ENCODE measurements at places on chromosomes 3 and 15.

GRCh38 chr15:75640483-75641178, 607 bp upstream of the IMP3 start:
- DNase-seq: peak; percentile 49

- DNase-seq: no peak
These were observed 28.0 kb downstream of the KLHDC8B start for GRCh38 chr3:49199239-49199899.

- no peak for DNase-seq
These were observed 9.5 kb downstream of the PRKCD start for GRCh38 chr3:53170325-53171063.

- no peak for DNase-seq
These were observed 42.1 kb downstream of the KLHDC8B start for GRCh38 chr3:49213541-49213943.

GRCh38 chr3:181300033-181300432, 310.5 kb upstream of the DNAJC19 start:
- no peak for DNase-seq

GRCh38 chr15:61227269-61227949, 1.7 kb downstream of the RORA start:
- DNase-seq: no peak

DNA sequence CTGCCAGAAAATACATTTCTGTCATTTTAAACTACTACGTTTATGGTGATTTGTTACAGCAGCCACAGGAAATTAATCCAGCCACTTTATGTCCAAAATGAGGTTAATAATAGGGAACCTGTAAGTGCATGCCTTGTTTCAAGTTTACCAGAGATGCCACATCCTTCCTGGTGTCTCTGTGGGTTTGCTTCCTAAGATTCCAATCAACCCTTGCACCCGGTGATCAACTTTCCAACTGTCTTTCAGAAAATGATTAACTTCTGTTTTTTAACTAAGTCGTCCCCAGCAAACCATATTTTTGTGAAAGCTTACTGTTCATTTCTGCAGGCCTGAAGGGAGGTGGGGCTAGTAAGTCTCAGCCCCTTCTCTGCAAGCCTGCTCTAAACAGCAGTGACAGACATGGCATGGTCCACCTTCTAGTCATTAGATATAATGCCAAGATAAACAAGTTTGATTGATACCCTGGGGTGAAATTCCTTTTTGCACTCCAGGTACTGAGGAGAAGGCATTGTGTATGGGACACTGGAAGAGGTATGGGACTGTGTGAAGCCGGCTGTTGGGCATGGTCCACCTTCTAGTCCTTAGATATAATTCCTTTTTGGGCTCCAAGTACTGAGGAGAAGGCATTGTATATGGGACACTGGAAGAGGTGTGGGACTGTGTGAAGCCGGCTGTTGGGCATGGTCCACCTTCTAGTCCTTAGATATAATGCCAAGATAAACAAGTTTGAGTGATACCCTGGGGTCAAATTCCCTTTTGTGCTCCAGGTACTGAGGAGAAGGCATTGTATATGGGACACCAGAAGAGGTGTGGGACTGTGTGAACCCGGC, 11.1 kb upstream of the TMC3 start:
- no peak for DNase-seq

DNA sequence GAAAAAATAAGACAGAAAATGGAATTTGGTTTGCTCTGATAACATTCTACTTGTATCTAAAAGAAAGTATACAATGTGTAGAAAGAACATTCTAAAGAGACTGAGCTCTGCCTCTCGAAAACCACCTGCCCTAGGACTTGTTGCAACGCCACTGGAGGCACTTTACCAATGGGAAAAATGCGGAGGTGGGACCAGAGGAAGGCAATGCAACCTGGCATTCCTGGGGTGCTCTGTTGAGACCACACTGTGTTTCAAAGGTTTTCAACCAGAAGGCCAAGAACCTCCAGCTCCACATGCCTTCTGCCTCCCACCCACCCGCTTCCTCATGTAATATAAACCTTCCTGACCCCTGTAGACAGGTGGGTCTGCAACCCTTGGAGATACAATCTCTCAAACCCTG, 4.5 kb downstream of the PROK2 start:
- no peak for DNase-seq

- DNase-seq: peak; percentile 33
These were observed at the start of gene FBLN2 for GRCh38 chr3:13548696-13549622. FBLN2 (plus strand) TSS chr3:13549125; CDS start chr3:13570356, 21,231 bp downstream.

GRCh38 chr15:101359365-101359947, 64.4 kb upstream of the SNRPA1 start:
- DNase-seq: no peak

DNA sequence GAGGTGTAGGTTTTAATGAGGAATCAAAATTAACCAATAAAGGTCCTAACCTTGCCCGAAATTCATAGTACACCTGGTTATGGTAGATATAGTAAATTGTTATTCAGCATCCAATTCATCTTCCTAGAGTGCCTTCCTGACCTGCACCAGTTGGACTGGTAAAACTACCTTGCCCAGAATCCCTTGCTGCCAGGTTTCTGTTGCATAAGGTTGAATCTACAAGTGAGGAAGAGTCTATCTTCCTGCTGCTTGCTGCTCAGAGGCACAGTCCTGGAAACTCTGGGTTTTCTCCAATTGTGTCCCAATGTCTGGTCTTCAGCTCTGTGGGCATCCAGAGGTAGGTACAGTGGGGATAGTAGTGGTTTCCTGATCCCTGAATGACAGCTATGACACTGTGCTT, 17.3 kb downstream of the CCDC54 start:
- DNase-seq: no peak

- no peak for DNase-seq
These were observed 2.2 kb downstream of the ICE2 start for GRCh38 chr15:60476713-60477112.

GRCh38 chr3:185207931-185208746, 45.7 kb downstream of the EHHADH start:
- DNase-seq: no peak

- no peak for DNase-seq
These were observed 39.6 kb upstream of the SYN2 start for GRCh38 chr3:11964553-11964952.

DNA sequence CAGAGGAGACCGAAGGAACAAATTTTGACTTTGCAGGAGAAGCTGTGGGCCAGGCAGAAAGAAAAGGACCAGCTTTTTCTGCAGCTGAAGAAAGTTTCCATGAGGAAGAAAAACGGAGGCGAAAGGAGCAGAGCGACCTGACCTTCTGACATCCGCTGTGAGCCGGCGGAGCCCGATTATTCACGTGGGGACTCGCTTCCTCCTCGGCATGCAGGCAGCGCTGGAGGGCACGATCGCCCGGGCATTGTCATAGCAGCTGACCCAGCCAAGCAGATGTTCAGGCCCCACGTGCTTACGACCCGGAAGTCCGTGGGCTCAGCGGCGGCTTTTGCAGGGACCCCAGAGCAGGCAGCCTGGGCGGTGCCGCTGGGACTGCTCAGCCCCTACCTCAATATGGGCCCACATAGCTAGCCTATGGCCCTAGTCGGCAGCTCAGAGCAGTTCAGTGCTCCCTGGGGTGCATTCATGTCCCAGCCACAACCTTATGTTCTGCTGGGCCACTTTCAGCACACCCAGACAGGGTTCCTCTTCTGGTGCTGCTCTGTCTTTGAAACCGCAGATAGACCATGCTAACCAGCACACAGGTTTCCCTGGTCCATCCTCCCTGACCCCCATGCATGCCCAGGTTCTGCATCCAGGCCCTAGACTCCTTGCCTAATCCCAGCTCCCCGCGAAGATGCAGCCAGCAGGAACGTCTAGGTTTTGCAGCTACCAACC, 10.5 kb upstream of the EIF4A2 start:
- peak; percentile 62 for DNase-seq

DNA sequence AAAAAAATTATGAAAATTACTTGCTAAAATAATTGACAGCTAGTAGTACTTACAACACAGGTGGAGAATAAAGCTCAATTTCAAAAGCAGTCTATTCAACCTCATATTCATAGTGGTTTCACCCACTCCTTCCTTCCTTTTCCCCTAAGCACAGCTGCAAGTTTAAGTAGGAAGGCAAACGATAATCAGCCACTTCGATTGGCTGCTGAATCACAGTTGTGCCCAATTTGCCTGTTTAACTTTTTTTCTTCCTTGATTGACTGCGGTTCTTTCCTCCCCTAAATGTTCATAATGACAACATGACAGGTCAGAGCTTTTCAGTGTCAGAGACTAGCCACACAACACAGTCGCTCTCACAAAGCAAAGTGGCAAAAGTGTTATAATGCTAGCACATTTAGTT, 468.0 kb upstream of the GBE1 start:
- DNase-seq: no peak

GRCh38 chr3:71854706-71855105, 69.8 kb upstream of the PROK2 start:
- no peak for DNase-seq

DNA sequence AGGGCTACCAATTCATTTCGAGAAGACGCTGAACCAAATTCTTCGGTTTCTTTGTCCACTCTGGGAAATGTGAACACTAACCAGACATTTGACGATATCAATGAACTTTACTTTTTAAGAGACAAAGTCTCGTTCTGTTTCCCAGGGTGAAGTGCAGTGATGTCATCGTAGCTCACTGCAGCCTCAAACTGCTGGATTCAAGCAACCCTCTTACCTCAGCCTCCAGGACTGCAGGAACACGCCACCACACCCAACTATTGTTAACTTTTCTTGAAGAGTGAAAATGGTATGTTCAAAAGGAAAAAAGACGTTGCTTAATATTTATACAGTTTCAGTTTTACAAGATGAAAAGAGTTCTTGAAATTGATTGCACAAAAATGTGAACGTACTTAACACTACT, 30.6 kb downstream of the MB21D2 start:
- DNase-seq: no peak

DNA sequence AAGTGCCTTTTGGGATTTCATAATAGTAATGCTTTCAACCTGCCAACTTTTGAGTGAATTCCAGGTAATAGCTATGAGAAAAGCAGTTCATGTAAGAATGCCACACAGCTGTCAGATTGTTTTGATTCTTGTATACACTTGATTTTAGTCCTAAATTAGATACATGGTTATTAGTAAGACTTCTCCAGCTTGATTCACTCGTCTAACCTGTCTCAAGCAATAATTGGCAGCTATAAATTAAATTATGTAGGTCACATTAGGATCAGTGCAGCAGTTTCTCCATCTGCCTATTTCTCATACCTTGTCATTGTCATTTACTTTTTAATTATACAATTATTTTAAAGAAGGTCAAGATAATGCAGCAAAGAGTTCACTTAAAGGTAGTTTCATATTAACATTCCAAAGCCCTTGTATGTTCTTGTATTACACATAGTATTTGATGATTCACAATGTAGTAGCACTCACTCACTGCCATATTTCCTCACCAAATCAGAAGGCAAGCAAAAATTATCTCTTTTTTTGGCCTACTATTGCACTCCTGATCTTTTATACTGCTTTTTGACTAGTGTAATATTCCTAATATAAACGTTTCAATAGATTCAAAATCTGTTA, 10.9 kb upstream of the CRYBG3 start:
- no peak for DNase-seq

GRCh38 chr3:51974277-51974962, 444 bp upstream of the ABHD14A start:
- no peak for DNase-seq

DNA sequence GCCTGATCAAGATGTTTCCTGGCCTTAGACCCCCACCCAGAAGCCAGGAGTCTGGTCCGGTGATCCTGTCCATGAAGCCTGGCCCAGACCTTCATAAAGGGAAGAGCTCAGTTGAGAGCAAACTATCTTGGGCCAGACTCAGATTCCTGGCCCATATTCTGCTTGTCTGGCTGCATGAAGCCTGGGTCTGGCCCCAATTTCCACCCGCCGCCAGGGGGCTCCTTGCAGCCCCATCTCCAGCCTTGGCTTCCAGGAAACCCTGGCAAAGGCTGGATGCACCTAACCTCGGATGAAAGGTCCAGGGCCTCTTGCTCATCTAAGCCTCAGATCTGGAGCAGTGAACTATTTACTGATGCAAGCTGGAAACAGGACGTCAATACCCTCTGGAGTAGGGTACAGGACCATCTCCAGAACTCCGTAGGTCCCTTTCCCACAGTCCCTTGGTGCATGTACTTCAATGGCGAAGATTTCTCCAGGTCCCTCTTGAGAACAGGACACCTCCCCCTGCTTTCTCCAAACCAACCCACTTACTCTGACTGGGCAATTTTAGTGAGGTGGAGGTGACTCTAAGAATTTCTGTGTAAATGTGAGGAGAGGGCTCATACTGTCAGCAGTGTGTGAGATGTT, 5.6 kb downstream of the FOXL2 start:
- no peak for DNase-seq

DNA sequence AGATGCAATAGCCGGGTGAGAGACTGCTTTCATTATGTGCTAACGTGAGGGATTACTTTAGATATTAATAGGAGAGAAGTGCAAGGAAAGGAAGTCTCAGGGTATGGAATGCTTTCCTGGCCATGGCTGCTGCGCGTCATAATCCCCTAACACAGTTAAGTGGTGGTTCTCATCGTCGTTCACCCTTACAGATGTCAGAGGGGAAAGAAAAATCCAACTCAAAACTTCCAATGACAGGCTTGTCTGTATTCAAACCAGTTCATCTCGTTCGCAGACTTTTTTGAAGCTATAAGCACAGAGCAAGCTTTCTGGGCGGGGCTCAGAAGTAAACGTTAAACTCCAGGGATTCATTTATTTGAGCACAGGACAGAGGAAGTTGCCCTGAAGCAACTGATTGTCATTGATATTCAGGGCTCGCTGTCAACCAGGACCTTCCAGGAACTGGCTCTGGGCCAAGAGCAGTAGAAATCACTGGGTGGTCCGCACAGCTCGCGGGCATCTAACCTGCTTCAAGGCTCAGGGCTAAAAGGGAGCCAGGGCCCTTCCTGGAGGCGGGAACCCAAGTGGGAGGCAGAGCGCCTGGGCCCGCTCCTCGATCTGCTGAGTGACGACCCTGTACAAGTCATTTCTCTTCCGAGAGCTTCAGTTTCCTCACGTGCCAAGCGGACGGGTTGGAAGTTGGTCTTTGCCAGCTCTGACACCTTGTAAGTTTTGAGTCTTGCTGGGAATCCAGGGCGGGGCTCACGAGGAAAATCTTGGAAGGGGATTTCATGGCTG, 1.1 kb upstream of the LPP start:
- DNase-seq: peak; percentile 29

GRCh38 chr3:49600781-49601180, 46.5 kb downstream of the BSN start:
- DNase-seq: no peak

DNA sequence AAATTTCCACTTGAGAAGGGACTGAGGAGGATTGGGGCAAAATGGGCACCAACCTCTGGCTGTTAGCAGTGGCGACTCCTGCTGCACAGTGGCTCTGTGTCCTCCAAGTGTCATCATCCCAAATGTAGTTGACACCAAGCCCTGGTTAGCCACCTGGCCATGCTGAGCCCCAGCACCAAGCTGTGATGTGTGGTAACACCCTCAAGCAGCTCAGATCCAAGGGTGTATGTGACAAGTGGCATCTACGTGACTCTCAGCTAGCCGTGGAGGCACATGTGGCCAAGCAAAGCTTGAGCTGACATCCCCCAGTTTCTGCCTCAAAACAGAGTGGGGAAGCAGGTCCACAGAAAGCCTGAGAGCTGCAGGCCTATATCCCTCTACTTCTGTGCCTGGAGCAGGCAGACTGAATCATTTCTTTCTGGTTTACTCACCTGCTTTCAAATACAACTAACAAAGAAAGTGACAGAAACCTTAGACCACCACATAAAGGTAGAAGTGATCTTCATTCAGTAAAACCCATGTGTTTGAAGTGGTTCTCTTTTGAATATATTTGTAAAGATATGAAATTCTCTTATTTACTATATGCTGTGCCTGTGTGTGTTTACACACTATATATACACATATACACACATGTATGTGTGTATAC, 40.0 kb downstream of the FOXP1 start:
- no peak for DNase-seq

GRCh38 chr3:101720851-101721840, 3.3 kb upstream of the CEP97 start:
- no peak for DNase-seq

Data from activated T-cell treated with anti-CD3 and anti-CD28 coated beads, Interleukin-2, amount 50 U/mL, for 1 hour (primary cell).